ENCODE measurements at places on chromosomes 13 and 19. TPM values are rescaled to one million over a fixed set of nuclear protein-coding genes. Genes with fewer than 3 reads are reported as not detected.

Gene LILRA6
- total RNA-seq = not detected

Gene ACER1
- not detected for total RNA-seq

Gene ARHGAP33
- 10.0 TPM for total RNA-seq

Gene APLP1
- 11.7 TPM for total RNA-seq

Gene FXYD1
- total RNA-seq = 0.44 TPM

Gene BIVM
- total RNA-seq = 27.1 TPM

Gene TNFRSF19
- 117 TPM for total RNA-seq

Gene HSH2D
- not detected for total RNA-seq

Gene USHBP1
- total RNA-seq = 0.15 TPM

Gene ARRDC5
- not detected for total RNA-seq

Gene ALKBH7
- 59.1 TPM for total RNA-seq

Gene DLL3
- 0.33 TPM for total RNA-seq

Gene NEK5
- not detected for total RNA-seq

Gene AMH
- total RNA-seq = 1.5 TPM

Gene TNFSF11
- total RNA-seq = not detected

Gene CNFN
- not detected for total RNA-seq

Gene SPART
- 81.3 TPM for total RNA-seq

Gene STX10
- 102 TPM for total RNA-seq

Gene SHISA7
- not detected for total RNA-seq

Gene MCF2L
- 0.33 TPM for total RNA-seq

Gene FAM216B
- total RNA-seq = not detected

Gene KLF1
- not detected for total RNA-seq

Gene PRX
- 2.2 TPM for total RNA-seq
